ENCODE measurements at places on chromosomes 12 and 14.

GRCh38 chr12:47221256-47222023 is 141.7 kb upstream of the AMIGO2 start:
- peak; percentile 22 for DNase-seq

GRCh38 chr12:95216711-95217376 is 423 bp downstream of the FGD6 start:
- no peak for DNase-seq

DNA sequence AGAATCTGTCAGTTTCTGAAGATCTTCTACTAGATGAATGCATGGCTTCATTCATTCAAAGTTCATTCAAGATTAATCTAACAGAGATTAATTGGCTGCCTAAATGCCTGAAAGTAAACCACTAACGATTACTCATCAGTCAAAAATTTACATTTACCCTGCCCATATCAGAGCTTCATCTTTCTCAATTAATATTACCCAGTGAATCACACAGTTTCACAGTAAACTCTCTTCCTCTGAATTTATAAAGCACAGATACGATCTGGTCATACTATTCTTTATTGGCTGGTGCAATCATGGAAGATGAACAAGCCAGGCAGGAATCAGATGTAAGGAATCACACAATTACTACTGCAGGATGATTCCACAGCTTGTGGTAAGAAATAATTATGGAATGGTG is 377.7 kb downstream of the SLC16A7 start:
- peak; percentile 84 for DNase-seq

- DNase-seq: peak; percentile 31
Observed at GRCh38 chr12:29088611-29089219, 60.4 kb upstream of the FAR2 start.

DNA sequence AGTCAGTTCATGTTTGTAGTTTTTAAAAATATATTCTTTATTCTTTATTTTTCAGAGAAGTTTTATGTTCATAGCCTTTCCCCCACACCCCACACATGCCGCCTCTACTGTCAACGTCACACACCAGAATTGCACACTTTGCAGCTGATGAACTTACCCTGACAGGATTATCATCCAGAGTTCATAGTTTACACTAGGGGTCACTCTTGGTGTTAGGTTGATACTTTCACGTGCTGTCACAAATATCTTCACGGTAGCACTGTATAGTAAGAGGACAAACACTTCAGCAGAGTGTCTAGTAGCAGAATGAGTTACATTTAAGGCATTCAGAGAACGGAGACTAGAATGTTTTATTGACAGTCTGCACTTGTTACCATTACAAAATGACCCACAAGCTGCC is 5.1 kb downstream of the DPPA3 start:
- DNase-seq: no peak

DNA sequence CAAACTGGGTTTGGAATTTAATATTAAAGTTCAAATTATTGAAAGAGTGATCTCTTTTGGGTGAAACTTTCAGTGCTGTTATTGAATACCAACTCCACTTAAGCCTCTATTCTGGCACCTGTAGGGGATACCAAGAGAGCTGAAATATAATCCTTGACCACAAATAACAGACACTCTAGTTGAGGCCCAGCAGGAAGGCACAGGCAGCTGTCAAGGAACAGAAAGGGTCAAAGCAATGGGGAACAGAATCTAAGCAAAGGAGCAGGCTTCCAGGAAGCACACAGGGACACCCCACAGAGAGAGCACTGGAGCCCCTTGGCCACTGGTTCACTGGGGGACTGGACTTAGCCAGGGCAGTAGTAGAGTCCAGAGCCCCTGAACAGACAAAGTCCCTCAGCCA is 120.9 kb upstream of the SFSWAP start:
- no peak for DNase-seq

GRCh38 chr12:27366621-27367020 is 34.0 kb downstream of the BMAL2 start:
- no peak for DNase-seq

- no peak for DNase-seq
Observed at GRCh38 chr12:70772836-70773235, 135.6 kb upstream of the PTPRB start.

DNA sequence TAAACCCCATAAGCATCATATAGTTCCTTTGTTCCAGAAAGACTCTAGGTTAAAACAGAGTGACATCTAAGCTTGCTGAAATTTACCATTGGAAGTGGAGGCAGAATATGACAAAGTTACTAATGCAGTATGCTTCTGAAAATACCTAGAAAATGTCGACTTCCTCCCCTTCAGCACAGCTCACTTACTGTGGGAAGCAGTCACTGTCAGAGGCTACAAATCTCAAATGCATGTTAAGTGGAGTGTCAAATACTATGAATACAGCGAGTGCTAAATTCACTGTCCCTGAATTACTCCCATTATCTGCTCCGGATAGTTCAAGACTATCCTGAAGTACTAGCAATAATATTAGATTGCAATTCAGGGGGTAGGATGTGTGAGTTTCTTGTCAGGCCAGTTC is 1454.6 kb downstream of the AACS start:
- no peak for DNase-seq

DNA sequence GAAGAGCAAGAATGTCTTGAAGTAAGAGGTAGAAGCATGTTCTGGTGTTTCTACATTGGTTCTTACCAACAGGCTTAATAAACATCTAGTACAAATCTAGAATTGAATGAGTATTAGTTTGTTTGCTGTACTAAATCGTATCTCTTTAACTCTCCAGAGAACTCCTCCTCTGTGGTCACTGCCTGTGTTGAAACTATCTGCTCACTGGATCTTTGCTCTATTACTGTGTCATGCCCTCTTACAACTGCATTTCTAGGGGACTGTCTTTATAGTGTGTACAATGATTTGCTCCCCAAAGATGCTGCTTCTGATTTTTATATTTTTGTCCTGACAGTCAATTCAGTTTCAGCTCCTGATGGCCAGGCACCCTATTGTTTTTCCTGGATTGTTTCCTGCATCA is 50.1 kb upstream of the E2F7 start:
- DNase-seq: no peak

GRCh38 chr14:105884808-105885281 is 358.5 kb downstream of the TMEM121 start:
- no peak for DNase-seq

DNA sequence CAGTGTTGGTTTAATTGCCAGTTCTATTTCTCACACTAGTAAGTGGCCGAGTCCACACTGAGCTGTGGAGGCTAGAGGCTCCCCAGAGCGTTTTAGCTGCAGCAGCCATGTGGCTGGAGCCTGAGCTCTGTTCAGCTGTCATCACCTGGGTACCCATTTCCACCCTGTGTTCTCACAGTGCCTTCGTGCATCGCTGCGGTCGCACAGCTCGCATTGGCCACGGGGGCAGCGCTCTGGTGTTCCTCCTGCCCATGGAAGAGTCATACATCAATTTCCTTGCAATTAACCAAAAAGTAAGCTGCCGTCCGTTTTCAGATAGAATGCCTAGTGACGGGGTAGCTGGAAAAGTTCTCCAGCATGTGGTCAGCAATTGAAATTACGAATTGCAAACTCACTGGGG is 15.7 kb downstream of the DDX55 start:
- no peak for DNase-seq

DNA sequence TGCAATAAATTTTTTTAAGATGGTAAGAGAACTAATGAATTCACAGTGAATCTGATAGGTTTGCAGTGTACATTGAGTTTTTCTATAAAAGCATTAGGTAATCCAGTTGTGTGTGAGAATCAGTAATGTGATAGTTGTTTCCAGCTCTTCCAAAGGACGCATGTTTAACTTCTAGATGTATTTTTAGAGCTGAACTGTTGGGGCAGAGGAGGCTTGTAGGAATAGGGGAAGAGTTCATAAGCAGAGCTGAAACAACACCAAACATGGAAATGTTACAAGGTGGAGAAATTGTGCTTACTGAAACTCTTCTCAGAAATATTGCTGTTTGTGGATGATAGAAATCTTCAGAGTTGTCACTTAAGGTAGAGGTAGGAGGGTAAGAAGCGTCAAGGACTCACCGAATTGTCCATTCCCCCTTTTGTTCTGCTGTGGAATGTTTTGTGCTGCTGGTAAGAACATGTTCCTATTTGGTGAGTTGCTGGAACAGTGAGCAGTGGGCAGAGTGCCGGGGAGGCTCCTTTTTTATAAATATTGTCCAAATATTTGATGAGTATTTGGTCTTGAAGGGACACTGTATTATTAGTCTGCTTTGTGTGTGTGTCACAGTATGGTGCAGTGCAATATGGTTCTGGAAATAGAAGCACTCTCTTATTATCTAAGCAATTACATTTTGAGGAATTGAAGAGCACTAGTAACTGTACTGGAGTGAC is 76.7 kb downstream of the ANO6 start:
- DNase-seq: no peak

DNA sequence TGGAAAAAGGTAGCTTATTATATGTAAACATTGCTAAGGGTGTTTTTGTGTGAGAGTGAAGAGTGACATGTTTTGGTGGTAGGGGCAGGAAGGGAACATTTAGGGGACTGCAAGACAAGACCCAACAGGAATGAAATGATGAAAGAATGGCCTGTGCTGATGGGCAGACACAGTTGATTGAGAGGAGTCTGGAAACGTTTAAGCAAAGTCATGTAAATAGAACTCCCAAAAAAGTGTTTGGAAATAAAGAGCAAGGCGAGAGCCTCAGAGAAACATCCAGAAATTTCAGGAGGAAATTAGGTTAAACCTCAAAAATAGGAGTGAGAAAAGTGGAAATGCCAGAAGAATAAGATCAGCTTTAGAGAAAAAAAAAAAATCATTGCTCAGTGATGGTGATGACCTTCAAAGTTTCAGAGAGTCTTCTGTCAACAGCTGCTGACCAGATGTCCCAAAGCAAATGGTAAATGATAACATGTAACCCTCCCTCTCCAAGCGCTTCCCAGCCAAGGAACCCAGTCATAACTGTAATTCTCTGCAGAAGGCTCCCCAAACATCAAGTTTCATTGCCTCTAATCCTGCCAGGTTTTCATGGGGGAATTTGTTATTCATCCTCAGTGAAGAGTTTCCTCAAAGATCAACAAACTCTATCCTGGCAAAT is 223.2 kb upstream of the FAR2 start:
- DNase-seq: no peak

GRCh38 chr12:52011602-52012214 is 5.0 kb downstream of the TAMALIN start:
- no peak for DNase-seq

GRCh38 chr12:132622437-132623071 is 4.0 kb downstream of the P2RX2 start:
- peak; percentile 89 for DNase-seq

DNA sequence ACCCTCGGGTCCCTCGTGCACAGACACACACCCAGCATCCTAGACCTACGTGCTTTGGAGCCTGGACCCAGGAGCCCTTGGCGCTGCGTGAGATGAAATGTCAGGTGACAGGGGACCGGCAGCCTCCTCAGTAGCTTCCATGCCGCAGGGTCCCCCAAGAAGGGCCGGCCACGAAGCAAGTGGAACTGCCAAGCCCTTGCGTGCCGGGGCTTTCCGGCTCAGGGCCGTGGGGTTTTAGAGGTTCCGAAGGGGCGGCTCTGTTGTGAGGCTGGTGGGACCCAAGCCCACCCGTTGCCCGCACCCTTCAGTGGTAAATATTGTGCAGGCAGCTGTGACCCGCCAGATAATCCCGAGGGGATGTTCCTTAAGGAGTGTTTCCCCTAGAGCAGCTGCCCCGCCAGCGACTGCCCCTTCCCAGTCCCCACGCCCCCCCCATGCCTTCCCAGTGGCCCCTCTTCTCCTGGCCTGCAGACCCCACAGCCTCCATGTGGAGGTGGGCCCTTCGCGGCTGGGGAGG is 133.7 kb downstream of the ADGRD1 start:
- DNase-seq: no peak

DNA sequence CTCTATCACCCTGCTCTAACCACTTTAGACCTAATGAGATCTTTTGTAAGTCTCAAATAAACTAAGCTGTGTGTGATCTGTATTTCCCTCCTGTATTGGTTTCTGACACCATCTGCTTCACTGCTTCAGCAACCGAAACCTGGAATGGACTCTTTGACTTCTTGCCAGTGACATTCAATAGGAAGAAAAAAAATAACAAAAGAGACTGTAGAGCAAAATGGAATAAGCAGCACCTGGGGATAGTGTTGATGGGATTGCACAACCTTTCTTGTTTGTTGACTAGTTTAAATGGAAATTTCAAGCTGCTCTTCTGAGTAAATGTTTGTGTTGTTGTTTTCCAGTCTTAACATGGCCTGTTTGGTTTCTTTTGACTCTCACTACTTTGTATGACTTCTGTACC is 888.6 kb upstream of the SEL1L start:
- DNase-seq: no peak

- DNase-seq: peak; percentile 21
Observed at GRCh38 chr12:67742461-67742860, 93.9 kb downstream of the DYRK2 start.

GRCh38 chr14:36513012-36513420 is 7.0 kb downstream of the NKX2-1 start:
- no peak for DNase-seq

- no peak for DNase-seq
Observed at GRCh38 chr12:11710431-11710830, 61.0 kb downstream of the ETV6 start.

GRCh38 chr14:67749341-67750084 is 47.8 kb downstream of the RDH12 start:
- DNase-seq: no peak

DNA sequence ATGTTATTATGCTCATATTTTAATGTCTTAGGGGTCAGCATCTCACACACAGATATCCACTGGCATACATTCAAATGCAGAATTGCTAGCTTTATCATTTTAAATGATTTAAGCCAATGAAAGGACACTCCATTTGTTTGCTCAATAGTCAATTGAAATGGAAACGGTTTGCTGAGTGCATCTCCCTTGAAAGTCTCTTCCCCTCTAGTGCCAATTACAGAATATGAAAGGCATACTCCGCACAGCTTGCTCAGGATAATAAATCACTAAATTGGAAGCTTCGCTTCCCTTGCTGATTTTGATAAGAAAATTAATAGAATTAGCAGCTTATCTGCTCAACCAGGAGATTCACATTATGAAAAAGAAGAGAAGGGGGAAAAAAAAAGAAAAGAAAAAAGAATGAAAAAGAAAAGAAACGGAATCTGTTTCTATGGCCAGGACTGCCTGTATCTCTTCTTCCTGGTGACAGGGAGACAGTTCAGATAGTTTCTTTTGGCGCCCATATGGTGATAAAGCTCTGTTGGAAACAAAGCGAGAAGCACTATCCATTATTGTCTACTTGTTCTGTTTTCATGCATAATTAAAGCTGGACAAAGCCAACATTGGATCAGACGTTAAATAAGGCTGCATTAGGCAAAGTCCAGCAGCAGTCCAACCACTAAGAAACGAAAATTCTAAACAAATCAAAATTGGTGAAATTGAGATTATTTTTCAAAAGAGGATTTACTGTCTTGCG is 225.0 kb downstream of the GXYLT1 start:
- no peak for DNase-seq

GRCh38 chr12:122961531-122962329 is 4.5 kb downstream of the ABCB9 start:
- DNase-seq: peak; percentile 60

DNA sequence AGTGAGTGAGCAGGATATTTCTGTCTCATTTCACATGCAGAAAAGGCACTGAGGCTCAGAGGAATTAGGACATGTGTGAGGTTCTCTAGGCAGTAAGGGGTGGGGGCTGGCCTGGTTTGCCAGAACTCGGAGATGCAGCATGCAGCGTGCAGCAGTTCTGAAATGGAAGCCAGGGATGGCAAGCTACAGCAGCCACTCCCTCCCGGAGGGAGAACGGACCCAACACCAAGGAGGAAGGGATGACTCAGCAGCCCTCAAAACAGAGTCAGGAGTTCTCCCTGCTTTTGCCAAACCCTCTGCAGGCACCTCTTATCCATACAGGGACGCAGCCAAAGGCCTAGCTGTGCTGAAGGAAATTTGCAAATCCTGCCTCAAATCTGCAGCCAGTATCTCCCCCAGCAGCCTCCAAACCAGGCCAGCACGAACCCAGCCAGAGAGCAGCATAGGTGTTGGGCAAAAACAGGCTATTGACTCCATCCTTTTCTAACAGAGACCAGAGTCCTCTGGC is 10.3 kb upstream of the SERPINA3 start:
- DNase-seq: peak; percentile 88
